Inflammatory macrophage treated with lipopolysaccharide for 1 hour (primary cell): ENCODE measurements at places on chromosomes 1 and 21.
A peak's percentile ranks its signal among the peaks of the same experiment; 100 is the strongest.

DNA sequence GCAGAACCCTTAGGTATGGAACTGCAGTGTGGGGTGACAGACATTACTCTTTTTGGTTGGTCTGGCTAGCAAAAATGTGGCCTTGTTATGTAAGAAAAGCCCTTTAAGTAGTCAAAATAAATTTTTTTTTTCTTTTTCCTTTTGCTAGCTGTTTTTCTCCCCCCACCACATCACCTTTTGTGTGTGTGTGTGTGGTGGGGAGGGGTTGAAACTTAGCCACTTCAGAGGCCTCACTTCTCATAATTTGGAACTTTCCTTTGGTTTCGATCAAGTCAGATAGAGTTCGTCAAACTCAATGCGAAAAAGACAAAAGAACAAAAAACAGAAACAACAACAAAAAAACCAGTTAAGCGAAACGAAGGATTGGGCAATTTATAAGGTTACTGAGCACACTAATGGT, 1.9 kb upstream of the PRMT2 start:
- no peak for DNase-seq

DNA sequence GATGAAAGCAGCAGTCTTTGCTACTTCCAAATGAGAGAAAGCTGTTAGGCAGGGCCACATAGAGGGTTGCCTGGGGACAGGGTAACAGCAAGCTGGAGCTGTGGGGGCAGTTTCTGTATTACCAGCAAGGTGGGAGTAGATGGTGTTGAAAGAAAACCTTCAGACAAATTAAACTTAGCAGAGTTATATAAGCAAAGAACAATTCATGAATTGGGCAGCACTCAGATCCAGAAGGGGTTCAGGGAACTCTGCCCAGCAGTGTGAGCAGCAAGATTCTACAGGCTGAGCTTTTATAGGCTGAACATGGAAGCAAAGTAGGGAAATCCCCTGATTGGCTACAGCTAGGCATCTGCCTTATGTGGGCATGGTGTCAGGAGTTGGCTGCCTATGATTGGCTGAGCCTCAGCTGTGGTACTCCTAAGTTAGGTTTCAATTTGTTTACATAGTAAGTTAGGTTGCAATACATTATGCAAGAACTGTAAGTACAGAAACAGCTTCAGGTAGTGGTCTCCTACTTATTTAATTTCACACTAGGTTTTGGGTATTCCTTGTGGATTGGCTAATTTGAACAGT, 64.1 kb upstream of the TMPRSS2 start:
- no peak for DNase-seq

GRCh38 chr1:223834660-223835263, 11.0 kb downstream of the TP53BP2 start:
- peak; percentile 72 for DNase-seq

GRCh38 chr1:220682901-220683576, 7.1 kb upstream of the C1orf115 start:
- DNase-seq: no peak

- DNase-seq: no peak
These were observed 52.3 kb downstream of the PAPPA2 start for GRCh38 chr1:176515310-176515709.

GRCh38 chr1:17109892-17110554, 9.2 kb downstream of the PADI2 start:
- no peak for DNase-seq

GRCh38 chr1:46043458-46044017, 88.9 kb downstream of the PIK3R3 start:
- peak; percentile 30 for DNase-seq

DNA sequence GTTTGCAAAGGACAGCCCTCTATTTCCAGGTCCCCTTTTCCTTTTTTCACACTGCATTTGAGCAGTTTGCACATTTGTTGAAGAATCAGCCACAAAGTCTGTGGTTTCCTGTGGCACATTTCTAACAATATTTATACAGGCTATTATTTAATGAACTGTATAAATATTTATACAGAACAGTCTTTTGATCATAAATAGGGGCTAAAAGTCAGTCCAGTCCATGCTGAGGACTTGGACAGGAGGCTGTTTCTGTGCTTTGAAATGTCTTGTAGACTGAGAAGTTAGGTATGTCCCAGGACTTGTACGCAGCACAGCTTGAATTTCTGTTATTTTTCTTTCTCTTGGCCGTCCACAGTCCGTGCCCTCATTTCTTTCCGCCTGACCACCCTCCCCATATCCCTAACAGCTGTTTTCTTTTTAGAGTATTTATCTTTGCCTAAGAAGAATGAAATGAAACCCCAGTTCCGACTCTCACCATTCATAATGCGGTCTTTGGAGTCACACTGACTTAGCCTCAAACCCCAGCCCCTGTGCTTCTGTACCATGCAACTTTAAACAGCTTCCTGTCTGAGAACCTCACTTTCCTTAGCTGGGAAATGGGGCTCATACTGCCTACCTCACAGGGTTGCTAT, 19.7 kb downstream of the FGGY start:
- DNase-seq: no peak

- DNase-seq: no peak
These were observed 39.6 kb downstream of the PRDM15 start for GRCh38 chr21:41839387-41840000.

DNA sequence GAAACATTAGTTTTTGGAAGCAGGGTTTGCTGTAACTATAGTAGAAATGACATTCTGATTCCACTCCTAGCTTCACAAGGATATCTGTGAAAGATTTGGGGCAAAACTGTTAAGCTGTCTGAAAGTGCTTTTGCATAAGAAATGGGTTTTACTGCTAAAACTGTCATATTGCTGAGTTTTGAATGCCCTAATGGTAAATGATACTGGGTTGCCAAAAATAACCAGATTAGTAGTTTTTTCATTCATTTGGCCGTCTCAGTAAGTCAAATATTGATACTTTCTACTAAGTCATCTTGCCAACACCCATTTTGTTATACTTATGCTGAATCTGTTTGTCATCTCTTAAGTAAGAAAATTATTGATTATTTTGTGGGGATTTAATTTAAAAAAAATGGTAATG, 399 bp upstream of the PTPRC start:
- DNase-seq: no peak

GRCh38 chr1:207007352-207008033, 25.1 kb downstream of the C1orf116 start:
- no peak for DNase-seq

DNA sequence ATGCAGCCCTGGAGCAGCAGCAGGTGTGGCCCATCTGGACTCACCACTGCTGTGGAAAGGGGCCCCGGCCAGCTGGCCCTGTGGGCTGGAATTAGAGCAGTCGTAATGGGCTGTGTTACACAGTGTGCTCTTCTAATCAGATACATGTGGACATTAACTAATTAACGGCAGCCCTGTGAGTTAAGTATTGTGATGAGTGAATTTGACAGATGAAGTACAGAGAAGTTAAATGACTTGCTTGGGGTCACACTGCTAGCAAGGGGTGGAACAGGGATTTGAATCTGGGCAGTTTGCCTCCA, 58.6 kb downstream of the MDM4 start:
- DNase-seq: no peak

GRCh38 chr21:45304476-45304830, 16.8 kb upstream of the POFUT2 start:
- DNase-seq: no peak

DNA sequence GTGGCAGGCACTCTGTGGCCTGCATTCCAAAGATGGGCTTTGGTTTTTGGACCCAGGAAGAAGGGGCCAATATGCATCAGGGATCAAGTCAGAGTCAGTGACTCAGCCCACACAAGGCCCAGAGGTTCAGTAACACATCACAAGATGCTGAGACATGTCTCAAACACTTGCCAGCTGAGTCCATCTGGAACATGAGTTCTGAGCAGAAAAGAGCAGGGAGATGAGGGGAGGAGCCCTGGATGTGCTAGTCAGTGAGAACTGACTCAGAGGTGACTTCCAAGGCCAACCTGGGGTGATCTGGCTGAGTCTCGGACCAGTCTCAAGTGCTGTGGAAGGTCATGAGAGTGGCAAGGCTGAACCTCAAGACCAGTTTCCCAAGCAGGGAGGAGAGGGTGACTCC, 150.1 kb downstream of the CDC7 start:
- DNase-seq: no peak

GRCh38 chr1:18322368-18323032, 158.2 kb upstream of the KLHDC7A start:
- no peak for DNase-seq

DNA sequence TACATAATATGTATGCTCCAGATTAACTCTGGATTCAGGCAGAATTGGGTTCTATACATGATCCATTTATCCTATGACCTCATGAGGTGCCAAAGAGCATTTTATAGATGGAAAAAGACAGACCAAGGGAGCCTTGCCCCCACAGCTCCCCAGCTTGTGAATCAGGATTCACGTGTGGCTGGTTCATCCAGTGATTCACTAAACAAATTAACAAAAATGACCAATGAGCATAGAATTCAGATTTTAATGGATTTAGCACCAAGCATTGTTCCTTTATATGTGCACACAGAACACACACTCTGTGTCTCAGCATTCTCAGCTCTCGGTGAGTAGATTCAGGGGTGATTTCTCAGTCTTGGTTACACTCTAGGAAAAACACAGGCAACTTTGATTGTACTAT, 51.7 kb upstream of the BARHL2 start:
- DNase-seq: no peak

DNA sequence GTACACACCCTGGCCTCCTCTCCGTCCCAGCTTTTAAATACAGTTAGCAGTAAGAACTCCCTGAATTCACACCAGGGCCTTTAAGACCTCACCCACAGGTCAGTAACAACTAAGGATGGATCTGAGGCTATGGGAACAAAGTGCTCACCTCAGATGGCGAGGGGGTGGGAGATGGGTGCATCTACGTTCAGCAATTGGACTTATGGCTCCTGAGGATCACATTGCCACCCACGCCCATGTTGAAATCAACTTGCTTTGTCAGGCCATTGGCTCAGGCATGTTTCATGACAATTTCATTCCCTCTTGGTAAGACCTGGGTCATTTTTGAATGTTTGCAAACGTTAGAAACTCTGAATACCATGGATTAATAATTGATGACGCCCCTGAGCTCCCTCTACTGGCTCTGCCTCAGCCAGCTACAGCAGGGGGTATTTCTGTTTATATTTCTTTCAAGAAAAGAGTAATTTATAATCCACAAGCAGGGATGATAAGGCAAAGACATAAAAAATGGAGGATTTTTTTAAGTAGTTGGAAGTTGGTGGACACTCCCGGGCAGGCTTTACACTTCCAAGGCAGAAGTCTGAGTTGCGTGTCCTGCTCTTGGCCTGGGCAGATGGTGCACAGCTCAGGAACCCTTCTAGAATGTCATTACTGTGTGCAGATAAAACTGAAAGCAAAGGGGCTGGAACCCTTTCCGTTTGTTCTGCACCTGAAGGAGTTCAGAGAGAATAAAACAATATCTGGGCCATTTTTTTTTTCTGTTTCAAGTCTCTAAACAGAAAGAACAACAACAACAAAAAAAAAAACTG, 13.7 kb upstream of the LBR start:
- DNase-seq: no peak

DNA sequence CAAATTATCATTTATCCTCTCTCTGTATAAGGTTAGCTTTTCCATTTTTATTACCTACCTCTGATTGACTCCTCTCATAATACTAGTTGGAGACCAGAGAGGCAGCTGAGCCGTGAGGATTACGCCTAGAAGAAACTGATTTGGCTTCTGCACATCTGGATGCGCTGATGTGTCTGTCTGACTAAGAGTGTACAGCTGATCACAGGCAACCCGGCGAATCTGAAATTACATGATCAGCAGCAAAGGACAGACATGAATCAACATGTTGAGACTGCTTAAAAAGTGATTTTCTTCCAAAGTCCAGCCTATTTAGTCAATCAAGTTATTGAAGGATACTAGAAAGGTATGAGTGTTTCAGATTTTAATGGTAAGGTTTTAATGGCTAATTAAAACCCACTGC, 81.2 kb downstream of the PCSK9 start:
- DNase-seq: no peak

GRCh38 chr1:20873311-20873710, 86.2 kb upstream of the HP1BP3 start:
- DNase-seq: peak; percentile 21

DNA sequence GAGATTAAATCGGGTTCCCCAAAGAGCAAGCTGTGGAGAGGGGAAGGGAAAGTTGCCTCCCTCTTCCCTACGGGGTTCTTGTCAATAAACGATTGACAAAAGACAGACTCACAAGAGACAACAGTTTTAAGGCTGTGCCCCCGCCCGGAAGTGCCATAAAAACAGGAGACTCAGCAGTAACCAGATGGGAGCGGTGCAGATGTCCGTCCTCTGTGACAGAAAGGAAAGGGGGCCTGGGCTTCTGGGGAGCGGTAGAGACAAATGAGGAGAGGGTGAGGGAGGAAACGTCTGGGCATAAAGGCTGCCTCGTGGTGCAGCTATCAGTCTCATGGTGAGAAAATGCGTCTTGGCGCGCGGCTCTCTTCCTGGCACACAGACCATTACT, 5.9 kb downstream of the TP73 start:
- no peak for DNase-seq

DNA sequence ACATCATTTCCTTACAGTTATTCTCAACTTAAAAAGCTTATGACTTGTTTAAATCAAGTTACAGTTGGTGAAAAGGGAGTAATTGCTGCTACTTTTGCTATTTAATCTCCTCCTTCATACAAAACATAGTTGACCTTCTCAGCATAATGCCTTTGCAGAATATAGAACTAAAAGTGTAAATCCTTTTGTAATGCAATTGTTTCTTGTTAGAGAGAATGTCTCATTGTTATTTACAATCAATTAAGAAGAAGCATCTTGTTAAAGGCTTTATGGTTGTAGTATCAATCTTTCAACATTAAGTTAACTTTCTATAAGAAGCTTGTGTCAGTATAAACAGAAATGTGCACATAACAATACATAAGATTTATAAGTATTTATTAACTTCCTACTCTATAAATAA, 360.7 kb downstream of the BRINP3 start:
- no peak for DNase-seq

DNA sequence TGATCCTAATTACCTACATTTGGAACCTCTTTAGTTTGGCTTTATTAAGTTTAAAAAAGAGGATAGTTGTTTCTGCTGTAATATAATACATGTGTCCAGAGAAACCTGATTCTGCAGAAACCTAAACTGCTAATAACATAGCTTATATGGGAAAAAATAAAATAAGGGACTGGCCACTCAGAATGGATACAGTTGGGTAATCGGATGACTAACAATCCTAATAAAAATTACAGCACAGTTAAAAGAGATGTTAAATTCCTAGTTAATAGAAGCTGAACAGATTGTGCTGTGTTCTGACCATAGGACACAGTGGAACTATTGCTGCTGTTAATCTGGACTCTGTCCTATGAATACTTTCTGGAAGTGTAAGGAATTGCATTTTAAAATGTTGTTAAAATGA, 16.0 kb downstream of the ARV1 start:
- no peak for DNase-seq
